ENCODE measurements at places on chromosomes 6 and 20. TPM values are rescaled to one million over a fixed set of nuclear protein-coding genes. Genes with fewer than 3 reads are reported as not detected.

Gene UTRN
- total RNA-seq = 116 TPM

Gene ZSCAN12
- 5.4 TPM for total RNA-seq

Gene CEP57L1
- 18.6 TPM for total RNA-seq

Gene HLA-DOB
- 0.14 TPM for total RNA-seq

Gene OVOL2
- total RNA-seq = not detected

Gene C20orf202
- not detected for total RNA-seq

Gene WASF1
- 5.8 TPM for total RNA-seq

Gene CDH26
- total RNA-seq = 0.14 TPM

Gene FKBP1C
- 0.57 TPM for total RNA-seq

Gene FLOT1
- total RNA-seq = 90.2 TPM

Gene GATA5
- total RNA-seq = not detected

Gene HDGFL1
- total RNA-seq = not detected

Gene GJA1
- total RNA-seq = 896 TPM

Gene LHFPL5
- not detected for total RNA-seq

Gene CFB
- total RNA-seq = 61.2 TPM

Gene WFDC12
- not detected for total RNA-seq

Gene CD83
- 0.92 TPM for total RNA-seq

Gene IPCEF1
- total RNA-seq = 0.43 TPM

Gene CALHM4
- total RNA-seq = not detected

Gene NR2E1
- total RNA-seq = not detected

Gene CCR6
- total RNA-seq = not detected

Gene BMP7
- total RNA-seq = not detected

Gene GSTA3
- not detected for total RNA-seq

Gene DST
- total RNA-seq = 329 TPM

Gene RNF144B
- total RNA-seq = 0.28 TPM

Gene PDE10A
- total RNA-seq = 89.7 TPM

Gene MOCS1
- total RNA-seq = 8.0 TPM

Gene COL10A1
- total RNA-seq = 0.09 TPM

Gene GUCA1A
- total RNA-seq = not detected

Gene HCRTR2
- total RNA-seq = not detected

Gene NT5E
- total RNA-seq = 363 TPM

Gene MYB
- 0.14 TPM for total RNA-seq

Gene SH3BGRL2
- 2.2 TPM for total RNA-seq

Gene SSTR4
- total RNA-seq = not detected

Gene LCA5
- 5.0 TPM for total RNA-seq

Gene RAD21L1
- 0.14 TPM for total RNA-seq

Gene MYLK4
- total RNA-seq = 0.57 TPM

Gene TRAPPC3L
- 0.14 TPM for total RNA-seq

Gene RIN2
- 57.3 TPM for total RNA-seq

Gene AMD1
- 29.9 TPM for total RNA-seq

Gene CRYBG1
- 4.4 TPM for total RNA-seq

Gene RRAGD
- 0.14 TPM for total RNA-seq

Gene JPH2
- total RNA-seq = 0.43 TPM

Gene FOXQ1
- total RNA-seq = 0.14 TPM

Gene BANF2
- not detected for total RNA-seq

Gene HLA-DPA1
- 2.8 TPM for total RNA-seq

Gene TRIM15
- total RNA-seq = not detected

Gene MDFI
- total RNA-seq = 0.55 TPM

Gene ANGPT4
- total RNA-seq = not detected

Gene AURKA
- 5.8 TPM for total RNA-seq

Gene TRIM40
- not detected for total RNA-seq

Gene PAX1
- total RNA-seq = not detected

Gene MPIG6B
- total RNA-seq = not detected

Gene VWA7
- 0.28 TPM for total RNA-seq
